T-helper 2 cell (primary cell): ENCODE measurements at places on chromosomes 1 and 21.

DNA sequence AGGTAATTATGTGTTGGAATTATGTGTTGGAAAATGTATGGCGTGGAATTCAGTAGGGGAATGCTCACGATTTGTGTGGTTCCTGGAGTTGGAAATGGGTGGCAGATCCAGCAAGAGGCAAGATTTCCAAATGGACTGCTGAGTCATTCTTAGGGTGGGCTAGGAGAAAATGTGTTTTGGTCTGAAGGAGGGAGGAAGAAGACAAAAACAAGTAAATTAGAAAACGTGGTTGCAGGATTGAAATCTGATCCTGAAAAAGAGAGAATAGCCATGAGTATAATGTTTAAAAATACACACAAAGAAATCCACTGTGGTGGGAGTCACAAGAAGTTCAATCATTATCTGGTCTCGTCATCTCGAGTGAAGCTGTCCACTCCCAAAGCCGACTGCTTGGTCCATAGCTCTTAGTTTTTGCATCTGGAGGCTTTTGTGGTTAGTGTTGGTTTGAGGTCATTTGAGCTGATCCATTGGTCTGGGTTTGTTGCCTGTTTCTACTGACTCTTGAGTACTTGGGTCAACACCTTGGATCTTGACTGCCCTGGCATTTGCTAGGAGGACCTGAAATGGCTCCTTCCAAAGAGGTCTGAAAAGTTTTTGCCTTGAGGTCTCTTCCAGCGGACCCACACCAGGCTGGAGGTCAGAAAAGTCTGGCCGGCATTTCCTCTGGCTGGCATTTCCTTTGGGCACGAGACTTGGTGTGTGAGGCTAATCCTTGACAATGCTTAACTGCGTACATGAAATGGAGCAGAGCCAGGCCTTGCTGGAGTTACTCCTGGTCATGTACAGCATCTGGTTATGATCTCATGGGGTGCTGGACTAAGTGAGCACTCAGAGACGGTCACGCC, 9.2 kb downstream of the MX2 start:
- no peak for DNase-seq

DNA sequence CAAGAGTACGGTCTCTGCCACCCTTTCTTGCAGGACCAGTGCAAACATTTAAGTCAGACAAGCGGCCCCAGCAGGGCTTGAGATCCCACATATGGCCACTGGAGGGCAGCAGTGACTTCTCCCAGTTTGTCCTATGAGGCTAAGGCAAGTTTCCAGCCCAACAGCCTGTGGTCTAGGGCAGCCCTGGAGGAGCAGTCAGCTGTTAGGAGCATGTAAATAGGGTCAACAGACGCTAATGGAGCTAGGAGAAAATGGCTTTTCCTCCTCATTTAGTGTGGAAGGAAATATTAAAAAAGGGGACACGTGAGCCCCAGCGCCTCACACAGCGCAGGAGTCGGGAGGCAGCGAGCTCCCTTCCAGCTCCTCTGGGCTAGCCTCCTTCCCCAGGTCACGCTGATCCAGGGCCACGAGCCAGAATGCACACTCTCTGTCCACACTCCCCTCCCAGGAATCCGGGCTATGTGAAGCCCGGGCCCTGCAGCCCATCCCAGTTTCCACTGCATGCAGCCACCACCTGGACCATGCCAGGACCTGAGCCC, 95.6 kb downstream of the LAMC2 start:
- DNase-seq = peak; percentile 56

GRCh38 chr1:55645270-55645669, 430.1 kb upstream of the USP24 start:
- no peak for DNase-seq

DNA sequence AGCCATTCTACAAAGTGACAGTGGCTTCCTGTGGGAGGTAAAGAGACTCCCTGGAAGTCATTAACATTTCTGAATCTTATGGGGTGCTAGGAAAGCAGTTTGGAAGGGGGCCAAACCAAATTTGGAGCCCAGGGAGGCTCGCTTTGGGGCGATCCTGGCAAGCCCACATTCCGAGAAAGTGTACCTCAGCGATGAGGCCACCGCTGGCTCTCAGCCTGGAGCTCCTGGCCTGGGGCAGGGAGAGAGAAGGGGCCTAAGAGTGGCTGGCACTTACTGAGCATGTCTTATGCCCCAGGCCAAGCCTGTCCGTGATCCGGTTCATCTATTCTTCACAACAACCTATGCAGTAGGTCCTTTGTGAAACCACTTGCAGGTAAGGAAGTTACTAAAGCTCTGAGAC, 98.8 kb downstream of the CCDC185 start:
- no peak for DNase-seq

DNA sequence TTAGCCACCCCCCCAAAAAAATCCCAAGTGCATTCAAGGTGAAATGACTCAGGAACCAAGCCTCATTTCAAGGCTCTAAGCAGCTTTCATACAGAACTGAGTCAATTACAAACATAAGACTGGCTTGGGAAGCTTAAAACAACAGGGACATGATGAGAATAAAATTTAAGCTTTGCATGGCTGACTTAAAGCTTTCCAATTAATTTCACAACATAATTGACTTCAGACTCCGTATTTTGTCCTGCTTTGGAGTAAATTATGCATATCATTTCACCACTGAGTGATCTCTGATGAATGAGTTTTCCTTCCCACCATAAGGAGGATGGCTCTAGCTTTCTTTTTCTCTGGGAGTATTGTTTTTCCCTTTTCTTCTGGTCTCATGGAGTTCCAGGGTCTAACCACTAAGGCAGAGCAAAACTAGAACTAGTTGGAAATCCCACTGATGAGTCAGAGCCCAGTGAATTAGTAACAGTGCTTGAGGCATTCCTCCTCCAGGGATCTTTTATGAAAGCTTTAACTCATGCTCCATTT, 72.8 kb downstream of the XCL2 start:
- no peak for DNase-seq

GRCh38 chr1:183432548-183432875, 14.3 kb upstream of the NMNAT2 start:
- DNase-seq = no peak

- DNase-seq = no peak
Measured at GRCh38 chr1:113146242-113147072, 73.5 kb downstream of the LRIG2 start.

DNA sequence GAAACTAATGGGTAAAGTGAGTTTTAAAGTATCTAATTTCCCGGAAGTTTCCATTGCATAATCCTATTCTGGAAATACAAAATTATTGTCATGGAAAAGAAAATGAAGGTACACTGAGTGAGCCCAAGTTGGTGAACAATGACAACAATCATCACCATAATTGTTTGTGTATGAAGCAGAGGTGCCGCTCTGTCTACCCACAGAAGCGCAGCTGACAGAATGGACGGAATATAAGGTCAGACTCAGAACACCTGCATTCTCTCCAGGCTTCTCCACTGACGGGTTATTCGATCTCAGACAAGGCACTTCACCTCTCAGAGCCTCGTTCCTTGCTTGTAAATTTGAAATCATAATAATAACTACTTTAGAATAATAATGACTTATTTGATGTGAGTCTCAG, 99.1 kb upstream of the NGF start:
- no peak for DNase-seq

GRCh38 chr21:26783466-26784195, 61.6 kb downstream of the ADAMTS1 start:
- no peak for DNase-seq

DNA sequence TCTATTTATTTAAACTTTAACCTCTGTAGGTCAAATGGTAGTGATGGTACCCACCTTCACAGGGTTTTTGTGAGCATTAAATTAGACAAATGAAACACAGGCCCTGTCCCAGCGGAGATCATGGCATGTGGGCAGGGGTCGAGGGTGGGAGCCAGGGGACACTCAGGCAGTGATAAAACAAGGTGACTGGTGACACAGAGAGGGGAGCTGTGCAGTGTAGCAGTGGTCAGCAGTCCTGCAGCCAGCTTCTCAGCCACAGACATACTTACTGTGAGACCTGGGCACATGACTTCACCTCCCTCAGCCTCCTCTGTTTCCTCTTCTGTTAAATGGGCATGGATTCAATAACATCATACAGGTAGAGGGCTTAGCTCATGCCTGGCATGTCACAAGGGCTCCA, 44.9 kb downstream of the SRRM1 start:
- no peak for DNase-seq

GRCh38 chr1:38239258-38239835, 192.8 kb upstream of the POU3F1 start:
- no peak for DNase-seq

DNA sequence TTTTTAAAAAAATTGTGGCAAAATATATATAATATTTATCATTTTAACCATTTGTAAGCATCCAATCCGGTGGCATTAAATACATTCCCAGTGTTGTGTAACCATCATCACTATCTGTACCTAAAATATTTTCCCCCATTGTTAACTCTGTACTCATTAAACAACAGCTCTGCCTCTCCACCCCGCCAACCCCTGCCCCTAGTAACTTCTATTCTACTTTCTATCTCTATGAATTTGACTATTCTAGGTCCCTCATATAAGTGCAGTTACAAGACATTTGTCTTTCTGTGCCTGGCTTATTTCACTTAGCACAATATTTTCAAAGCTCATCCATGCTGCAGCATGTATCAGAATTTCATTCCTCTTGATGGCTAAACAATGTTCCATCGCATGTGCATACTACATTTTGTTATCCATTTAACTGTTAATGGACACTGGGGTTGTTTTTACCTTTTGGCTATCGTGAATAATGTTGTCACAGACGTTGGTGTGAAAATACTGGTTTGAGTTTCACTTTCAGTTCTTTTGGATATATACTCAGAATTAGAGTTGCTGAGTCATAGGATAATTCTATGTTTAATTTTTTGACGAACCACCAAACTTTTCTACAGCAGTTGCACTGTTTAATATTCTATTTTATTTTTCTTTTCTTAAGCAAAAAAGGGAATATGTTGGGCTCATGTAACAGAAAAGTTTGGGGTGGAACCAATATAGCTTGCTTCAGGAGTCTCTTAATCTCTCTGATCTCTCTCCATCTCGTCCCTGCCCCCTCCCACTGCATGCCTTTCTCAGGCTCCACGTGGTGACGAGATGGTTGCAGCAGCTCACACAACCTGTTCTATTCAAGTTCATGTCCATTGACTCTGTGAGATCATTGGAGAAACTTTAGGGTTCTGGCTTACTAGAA, 25.2 kb upstream of the RCAN1 start:
- DNase-seq = no peak

DNA sequence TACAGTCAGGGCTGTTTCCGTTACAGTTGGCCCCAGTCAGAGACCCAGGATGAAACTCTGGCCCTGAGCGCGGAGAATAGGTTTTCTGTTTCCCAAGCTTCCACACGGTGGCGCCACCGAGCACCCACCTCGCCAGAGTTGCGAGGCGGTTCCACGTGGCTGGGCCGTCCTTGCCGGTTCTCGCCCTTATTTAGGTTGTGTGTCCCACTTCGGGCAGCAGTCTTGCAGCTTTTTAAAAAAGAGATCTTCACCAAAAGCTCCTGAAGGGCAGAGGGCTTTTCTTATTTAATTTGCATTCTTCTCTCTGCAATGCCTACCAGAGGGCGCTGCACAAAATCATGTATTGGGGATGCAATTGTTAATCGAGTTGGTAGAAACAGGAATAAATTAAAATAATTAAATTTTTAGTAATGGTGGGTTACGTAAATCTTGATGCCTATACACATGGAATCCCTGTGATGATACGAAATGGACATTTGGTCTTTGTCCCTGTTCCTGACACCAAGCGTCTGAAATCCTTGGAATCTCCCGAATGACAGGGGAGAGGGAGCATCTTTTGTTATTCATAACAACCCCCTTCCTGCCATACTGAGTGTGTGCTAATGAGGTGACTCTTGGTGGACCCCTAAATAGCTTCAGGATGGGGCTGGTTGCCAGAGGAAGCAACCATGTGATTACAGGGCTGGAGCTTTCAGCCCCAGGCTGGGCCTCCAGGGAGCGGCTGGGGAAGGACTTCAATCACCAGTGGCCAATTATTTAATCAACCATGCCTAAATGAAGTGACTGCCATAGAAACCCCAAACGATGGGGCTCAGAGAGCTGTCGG, 5.6 kb upstream of the S100A7 start:
- DNase-seq = peak; percentile 50

GRCh38 chr1:192654591-192655251, 18.8 kb downstream of the RGS13 start:
- no peak for DNase-seq

DNA sequence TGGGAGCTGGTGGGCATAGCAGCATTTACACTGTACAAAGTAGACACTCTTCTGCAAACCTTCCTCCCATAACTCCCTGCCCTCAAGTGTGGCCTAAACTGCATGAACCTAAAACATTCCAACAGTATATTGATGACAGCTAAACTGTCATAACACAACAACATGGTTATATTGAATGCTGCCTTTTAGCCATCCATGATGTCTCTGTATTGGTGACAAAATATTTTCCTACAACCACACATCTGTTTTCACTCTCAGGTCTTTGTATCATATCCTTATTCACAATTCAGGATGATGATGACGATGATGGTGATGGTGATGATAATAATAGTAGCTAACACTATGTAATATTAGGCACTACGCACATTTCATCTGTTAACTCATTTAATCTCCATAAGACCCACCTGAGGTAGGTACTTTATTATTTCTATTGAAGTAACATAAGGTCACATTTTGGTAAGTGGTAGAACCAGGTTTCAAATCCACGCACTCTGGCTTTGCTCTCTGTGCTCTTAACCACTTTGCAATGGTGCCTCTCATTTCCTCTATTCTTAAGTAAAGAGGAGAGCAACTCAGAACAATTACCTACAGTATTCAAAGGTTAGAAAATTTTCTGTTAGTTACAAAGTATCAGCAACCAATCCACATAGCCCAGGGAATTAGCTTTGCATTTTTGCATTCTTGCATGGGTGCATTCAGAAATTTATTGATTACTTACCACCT, 185.1 kb upstream of the LMO4 start:
- no peak for DNase-seq

DNA sequence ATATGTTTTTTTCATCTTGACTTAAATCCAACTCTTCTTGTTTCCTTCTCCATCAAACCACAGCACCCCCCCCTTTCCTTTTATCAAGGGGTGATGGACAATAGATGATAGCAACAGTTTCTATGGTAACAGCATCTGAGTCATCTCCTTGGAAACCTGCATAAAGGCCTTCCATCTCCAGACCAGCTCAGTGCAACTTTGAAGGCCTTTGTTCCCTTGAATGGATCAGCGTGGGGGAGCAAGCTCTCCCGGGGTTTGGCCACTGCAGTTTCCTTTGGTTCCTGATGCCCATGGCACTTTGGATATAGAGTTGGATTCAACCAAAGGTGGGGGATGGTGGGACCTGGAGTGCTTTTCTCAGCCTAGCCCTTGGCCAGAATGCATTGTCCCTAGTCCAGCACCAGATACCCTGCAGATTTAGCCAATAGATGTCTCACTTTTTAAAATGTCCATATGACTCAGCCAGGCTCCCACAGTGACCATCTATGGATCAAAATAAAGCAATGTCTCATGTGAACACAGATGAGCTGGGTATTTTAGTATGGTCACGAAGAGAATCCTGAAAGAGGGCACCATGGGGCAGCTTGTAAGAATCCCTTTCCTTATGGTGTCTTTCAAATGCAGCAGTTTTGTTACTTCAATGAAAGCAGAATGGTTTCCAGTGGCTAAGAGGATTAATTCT, 127.7 kb downstream of the SPATA46 start:
- DNase-seq = no peak

DNA sequence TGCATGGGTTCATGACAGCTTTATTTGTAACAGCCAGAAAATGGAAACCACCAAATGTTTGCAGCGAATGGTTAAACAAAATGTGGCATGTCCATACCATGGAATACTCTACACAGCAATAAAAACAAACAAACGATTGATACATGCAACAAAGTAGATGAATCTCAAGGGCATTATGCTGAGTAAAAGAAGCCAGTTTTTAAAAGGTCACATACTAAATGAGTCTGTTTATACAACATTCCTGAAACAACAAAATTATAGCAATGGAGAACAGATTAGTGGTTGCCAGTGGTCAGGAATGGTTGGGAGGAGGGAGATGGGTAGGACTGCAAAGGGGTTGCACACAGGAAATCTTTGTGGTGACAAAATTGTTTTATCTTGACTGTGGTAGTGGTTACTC, 202.4 kb upstream of the UBE2U start:
- DNase-seq = no peak
